ENCODE measurements at places on chromosomes 4 and X.

DNA sequence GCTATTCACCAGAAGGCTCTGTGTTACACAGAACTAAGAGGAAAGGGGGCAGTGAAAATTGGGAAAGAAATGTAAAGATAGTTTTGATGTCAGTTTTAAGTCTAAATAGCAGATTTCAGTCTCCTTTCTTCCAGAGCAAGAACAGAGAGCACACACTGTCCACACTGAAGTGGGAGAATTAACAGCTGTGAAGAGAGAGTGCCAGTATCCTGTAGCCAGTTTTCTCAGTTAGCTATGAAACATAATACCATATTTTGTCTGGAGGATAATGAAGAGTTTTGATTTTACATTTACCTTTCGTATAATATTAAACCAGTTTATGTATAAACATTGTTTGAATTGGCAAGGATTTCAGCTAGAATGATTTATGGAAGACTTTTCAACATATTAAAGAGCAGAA lies 35.1 kb downstream of the FBXO8 start:
- no peak for DNase-seq

DNA sequence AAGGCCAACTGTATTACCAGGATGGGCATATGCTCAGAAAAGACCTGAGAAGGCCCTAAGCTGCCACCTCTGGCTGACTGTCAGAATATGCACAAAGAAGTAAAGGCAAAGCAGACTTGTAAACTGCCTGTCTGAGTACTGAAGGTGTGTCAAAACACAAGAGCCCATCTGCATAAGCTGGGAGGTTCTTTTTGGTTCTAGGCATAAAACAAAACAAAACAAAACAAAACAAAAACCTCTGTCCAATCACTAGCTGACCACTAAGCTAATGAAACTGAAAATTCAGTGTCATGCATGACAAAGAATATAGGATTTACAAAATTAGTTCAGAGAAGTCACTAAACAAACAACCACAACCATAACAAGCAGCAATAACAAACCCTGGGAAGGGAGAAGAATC lies 20.6 kb downstream of the SH3D19 start:
- DNase-seq: no peak

DNA sequence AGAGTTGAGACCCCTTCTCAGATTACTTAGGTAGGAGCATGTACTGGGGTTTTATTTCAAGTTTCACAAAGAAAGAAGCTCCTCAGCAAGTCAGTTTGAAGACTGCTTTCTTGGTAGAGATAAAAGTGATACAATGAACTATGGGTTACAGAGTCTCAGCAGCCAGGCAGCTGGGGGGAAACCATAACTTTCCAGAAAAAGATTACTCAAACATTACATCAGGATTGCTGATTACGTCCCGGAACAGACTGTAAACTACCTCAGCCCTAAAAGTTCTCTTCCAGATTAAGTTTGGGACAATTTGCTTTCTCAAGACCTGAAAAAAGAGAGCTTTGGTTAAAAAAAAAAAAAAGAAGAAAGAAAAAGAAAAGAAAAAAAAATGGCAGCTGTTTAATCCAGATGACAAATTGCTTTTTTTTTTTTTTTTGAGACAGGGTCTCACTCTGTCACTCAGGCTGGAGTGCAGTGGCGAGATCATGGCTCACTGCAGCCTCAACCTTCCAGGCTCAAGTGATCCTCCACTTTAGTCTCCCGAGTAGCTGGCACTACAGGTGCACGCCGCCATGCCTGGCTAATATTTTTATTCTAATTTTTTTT lies 16.6 kb downstream of the SAT1 start:
- no peak for DNase-seq

DNA sequence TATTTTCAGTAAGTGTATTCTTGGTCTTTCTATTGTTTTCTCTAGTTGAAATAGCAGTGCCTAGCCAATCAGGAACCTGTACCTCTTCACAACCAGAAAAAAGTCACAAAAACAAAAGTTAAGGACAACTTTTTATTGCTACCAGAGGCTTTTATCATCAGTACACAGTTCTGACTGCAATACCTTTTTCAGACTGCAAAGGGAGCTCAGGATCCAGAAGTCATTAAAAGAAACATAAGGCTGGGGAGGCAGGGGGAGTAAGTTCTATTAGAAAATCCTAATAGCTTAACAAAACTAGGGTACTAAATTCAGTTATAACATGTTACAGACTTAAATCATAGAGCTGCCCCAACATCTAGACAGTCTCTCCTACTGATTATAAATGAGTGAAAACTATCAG lies 28.8 kb downstream of the CCNI start:
- no peak for DNase-seq

DNA sequence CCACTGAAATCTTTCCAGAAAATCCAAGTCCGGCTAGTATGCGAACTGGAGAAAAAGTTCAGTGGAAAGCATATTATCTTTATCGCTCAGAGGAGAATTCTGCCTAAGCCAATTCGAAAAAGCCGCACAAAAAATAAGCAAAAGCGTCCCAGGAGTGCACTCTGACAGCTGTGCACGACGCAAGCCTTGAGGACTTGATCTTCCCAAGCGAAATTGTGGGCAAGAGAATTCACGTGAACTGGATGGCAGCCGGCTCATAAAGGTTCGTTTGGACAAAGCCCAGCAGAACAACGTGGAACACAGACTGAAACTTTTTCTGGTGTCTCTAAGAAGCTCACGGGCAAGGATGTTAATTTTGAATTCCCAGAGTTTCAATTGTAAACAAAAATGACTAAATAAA lies 34.4 kb downstream of the STX18 start:
- DNase-seq: no peak

- no peak for DNase-seq
Observed at GRCh38 chrX:53606456-53606855, 80.1 kb downstream of the HUWE1 start.

DNA sequence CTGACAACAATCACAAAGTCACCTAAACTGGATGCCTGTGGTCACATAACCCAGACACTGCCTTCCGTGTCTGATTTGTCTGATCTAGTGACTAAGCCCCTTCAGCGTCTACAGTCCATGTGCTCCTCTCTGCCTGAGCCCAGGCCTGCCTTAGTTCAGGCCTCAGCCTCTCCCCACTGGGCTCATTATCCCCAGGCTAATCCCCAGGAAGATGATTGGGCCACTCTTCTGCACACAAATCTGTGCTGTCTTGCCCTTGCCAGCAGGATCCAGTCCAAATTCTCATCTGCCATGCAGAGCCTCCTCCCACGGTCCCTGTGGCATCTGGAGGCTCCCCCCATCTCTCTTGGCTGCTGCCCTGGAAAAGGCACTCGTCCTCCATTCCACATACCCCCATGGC lies 96.5 kb downstream of the SLC2A9 start:
- no peak for DNase-seq

GRCh38 chrX:7904562-7904961 lies 22.7 kb downstream of the PNPLA4 start:
- no peak for DNase-seq

DNA sequence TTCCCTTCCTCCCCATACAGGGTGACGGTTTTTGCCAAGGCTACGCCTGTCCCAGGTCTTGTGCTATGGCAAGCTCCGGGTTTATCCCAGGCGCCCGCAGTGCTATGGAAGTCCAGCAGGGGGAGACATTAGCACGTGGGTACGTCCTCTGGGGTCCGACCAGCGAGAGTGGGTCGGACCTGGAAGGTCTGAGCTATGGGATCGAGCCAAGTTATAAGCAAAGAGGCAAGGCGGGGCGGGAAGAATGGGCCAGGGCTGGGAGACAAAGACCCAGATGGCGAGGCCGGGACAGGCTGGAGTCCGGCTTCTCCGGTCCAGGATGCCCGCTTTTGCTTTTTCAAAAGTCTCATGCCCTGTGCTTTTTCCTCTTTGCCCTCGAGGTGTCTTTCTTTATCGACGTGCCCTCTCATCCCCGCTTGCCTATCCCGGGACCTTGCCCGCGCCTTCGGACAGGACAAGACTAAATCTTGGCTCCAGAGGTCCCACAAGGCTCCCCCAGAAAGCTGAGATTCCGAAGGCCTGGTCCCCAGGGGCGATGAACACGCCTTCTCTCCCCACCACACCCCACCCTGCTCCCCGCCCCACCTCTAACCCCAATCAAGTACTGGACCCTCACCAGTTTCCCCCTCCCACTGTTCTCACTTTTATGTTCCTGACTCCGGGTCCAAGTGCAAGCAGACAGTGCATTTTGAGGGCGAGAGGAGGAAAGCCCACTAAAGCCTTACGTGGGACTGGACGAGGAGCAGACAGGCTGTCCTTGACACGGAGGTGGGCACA lies 785 bp upstream of the EFNB1 start:
- peak; percentile 86 for DNase-seq

- no peak for DNase-seq
Observed at GRCh38 chr4:27094783-27095182, 234.1 kb downstream of the STIM2 start.

DNA sequence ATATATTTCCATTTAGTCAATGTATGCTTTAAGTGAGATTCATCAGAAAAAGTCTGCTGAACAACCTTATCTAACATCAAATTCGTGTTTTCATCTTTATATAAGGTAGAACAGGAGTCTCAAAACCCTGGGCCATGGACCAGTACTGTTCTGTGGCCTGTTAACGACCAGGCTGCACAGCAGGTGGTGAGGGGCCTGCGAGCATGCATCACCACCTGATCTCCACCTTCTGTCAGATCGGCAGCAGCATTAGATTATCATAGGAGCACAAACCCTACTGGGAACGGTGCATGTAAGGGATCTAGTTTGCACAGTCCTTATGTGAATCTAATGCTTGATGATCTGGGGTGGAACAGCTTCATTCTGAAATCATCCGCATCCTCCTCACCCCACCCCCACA lies 3.2 kb downstream of the CTSO start:
- DNase-seq: no peak

GRCh38 chr4:87053802-87054767 lies 119.3 kb downstream of the AFF1 start:
- DNase-seq: no peak

DNA sequence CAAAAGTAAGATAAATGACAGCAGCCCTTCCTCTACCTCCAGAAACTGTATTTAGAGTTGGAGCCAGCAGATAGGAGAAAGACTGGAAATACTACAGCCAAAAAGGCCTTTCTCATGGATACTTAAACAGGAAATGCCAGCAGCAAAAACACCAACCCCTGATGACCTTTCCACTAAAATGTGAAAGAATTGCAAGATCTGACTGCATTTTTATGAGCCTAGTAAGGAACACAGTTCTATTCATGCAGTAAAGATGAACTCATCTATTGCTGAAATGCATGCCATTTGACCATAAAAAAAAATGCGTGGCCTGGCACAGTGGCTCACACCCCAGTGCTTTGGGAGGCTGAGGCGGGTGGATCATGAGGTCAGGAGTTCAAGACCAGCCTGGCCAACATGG lies 19.9 kb downstream of the ABCG2 start:
- no peak for DNase-seq

GRCh38 chr4:134465417-134465816 lies 263.8 kb upstream of the PABPC4L start:
- DNase-seq: no peak

- DNase-seq: no peak
Observed at GRCh38 chr4:42313872-42314271, 83.4 kb upstream of the SHISA3 start.

- peak; percentile 40 for DNase-seq
Observed at GRCh38 chr4:151833174-151833573, 72.4 kb upstream of the GATB start.

- DNase-seq: no peak
Observed at GRCh38 chrX:1450361-1451161, 2.1 kb downstream of the ASMTL start.

DNA sequence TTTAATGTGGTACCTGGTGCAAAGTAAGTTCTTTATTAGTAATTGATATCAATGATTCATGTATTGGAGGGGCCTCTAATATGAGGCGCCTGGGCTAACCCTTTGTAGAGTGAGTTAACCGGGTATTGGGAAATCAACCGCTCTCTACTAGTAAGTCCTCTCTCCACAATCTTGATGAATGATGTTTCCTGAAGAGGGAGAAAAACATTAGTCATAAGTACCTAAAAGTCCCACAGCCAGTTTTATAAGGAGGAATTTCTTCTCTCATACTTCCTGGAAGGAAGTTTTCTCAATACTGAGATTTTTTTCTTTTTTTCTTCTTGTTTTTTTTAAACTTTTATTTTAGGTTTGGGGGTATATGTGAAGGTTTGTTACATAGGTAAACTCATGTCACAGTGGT lies 62.3 kb downstream of the AGTR2 start:
- no peak for DNase-seq

DNA sequence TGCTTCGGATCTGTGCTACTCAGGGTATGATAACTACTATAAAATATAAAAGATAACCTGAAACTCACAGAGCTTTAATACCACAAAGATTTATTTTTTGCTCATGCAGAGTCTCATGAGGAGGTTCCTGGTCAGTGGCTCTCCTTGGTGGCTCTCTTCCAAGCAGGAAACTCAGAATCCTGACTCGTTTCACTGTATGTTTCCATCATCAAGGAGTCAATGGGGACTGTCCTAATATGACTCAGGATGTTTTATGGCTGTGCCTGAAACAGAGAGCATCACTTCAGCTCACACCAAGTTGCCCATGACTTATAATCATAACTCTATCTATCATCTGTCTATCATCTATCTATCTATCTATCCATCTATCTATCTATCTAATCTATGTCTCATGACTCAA lies 620.8 kb upstream of the NR3C2 start:
- DNase-seq: no peak

DNA sequence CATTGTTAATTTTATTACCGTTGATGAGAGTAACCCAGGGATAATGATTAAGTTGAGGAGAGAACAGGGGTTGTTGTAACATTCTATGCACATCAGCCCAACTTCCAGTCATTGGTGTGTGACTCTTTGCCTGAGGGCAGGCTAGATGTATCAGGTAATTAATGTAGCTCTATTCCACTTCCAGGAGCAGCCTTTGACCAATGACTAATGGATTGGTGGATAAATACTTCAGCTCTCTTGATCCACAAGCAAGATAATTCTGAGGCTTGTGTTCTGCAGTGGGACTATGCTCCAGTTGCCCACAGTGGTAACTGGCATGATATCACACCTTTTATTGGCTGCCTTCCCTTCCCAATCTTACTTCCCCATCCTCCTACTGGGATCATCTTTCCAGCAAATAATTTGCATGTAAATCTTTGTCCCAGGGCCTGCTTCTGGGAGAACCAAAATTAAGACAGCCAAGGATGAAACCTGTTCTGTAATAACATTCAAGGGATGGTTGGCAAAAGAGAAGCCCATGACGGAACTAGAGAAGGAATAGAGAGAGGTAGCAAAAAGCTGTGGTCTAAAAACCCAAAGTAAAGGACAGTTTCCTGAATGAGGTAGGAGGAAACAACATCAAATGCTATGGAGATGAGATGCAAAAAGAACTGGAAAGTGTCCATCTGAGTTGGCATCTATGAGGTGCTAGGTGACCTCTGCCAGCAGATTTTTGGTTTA lies 241.4 kb upstream of the RPS6KA3 start:
- DNase-seq: no peak
